ENCODE measurements at places on chromosomes 11 and 22. TPM values are rescaled to one million over a fixed set of nuclear protein-coding genes. Genes with fewer than 3 reads are reported as not detected.

Gene SLC5A1
- total RNA-seq = not detected

Gene SMIM35
- 0.28 TPM for total RNA-seq

Gene XKR3
- not detected for total RNA-seq

Gene NFAM1
- total RNA-seq = 0.05 TPM

Gene OR9Q1
- total RNA-seq = not detected

Gene EMID1
- not detected for total RNA-seq

GRCh38 chr11:9697766-9698165 lies 33.9 kb downstream of the SWAP70 start:
- H3K27me3 ChIP-seq = no peaks in the 10 kb centered on the region
- H3K27ac ChIP-seq = no peak overlapping the region
- H3K4me3 ChIP-seq = no peak overlapping the region
- DNase-seq = no peak

DNA sequence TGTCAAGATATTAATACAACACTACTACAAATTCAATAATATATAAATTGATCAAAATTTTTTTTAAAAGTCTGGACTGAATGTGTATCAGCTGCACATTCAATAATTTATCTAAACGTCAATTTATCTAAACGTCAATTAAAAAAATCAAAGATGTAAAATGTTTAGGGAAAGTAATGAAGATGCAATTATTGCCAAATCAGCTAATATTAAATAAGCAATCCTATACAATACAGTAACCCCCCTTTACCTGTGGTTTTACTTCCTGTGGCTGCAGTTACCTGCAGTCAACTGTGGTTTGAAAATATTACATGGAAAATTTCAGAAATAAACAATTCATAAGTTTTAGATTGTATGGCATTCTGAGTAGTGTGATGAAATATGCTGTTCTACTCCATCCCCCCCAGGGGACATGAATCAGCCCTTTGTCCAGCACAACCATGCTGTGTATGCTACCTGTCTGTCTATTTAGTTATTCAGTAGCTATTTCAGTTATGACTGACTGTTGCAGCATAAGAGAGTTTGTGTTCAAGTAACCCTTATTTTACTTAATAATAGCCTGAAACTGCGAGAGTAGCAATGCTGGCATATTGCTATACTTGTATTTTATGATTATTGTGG lies 72.2 kb downstream of the CWF19L2 start:
- no peak overlapping the region for H3K27ac ChIP-seq
- H3K4me1 ChIP-seq = peaks cover 6% of the 10 kb centered on the region
- H3K36me3 ChIP-seq = peaks cover 17% of the 10 kb centered on the region
- no peaks in the 10 kb centered on the region for H3K27me3 ChIP-seq

DNA sequence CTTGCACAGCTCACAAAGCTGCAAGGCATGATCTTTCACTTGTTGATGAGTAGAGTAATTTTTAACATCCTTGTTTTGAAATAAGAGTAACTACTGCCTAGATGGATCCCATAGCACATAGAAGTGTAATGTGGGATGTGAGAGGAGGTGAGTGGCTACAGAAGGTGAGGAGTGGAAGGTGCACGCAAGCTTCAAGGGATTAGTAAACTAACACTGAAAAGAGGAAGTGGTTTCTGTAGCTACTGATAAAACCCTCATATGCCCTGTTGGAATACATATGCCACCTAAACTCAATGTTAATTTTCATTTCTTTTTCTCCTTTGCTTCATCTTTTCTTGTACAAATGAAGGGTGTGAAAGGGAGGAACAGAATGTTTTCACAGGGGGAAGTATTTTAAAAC lies 22.0 kb upstream of the CTSC start:
- H3K27me3 ChIP-seq = no peaks in the 10 kb centered on the region
- peaks cover 36% of the 10 kb centered on the region for H3K4me1 ChIP-seq
- H3K4me3 ChIP-seq = peak overlapping the region; percentile 26

DNA sequence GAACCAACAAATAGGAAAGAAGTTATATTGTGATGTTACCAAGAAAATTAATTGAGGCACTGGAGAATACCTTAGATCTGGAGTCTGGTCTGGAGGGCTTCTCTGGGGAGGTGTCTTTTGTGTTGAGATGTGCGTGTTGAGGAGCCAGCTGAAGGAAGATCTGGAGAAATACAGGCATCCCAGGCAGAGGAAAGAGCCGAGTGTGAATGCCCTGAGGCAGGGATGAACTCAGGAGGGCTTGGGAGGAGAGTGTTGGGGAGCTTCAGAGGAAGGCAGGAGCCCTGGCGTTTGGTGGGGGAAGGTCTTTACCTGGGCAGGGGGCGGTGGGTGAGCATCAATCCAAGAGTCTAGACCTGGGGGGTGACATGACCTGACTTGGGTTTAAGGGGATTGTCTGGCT lies 13.1 kb downstream of the SYNGR1 start:
- H3K36me3 ChIP-seq = no peaks in the 10 kb centered on the region
- peaks cover 2% of the 10 kb centered on the region for H3K27me3 ChIP-seq
- DNase-seq = no peak
- H3K4me1 ChIP-seq = no peaks in the 10 kb centered on the region

DNA sequence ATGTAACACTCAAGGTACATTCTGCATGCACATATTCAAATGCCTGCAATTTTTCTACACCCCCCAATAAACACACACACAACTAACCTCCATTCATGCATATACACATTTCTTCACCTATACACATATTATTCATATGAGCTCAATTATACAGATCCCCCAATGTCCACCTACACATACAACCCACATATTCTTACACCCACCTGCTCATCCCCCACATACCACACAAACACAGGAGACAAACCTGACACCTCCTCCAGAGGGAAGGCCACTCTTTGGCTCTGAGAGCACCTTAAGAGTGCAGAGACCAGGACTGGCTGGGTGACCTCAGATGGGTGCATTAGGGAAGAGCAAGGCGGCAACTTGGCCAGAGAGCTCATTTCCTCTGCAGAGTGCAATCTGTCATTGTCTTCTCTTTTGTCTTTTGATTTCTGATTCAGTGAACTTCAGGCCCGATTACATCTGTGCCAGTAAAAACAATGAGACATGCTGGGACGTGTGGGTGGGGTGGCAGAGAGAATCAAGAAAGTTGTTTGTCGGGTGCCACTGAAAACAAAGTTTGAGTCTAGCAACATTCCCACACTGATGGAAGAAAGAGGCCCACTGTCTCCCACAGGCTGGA lies 208.4 kb downstream of the NXPE2 start:
- no peak overlapping the region for H3K27ac ChIP-seq
- no peak overlapping the region for H3K4me3 ChIP-seq
- H3K36me3 ChIP-seq = no peaks in the 10 kb centered on the region
- H3K4me1 ChIP-seq = no peaks in the 10 kb centered on the region
- no peaks in the 10 kb centered on the region for H3K27me3 ChIP-seq

GRCh38 chr22:41028841-41029240 lies 63.6 kb upstream of the EP300 start:
- H3K27me3 ChIP-seq = peaks cover 6% of the 10 kb centered on the region
- H3K27ac ChIP-seq = no peak overlapping the region
- no peak overlapping the region for H3K4me3 ChIP-seq
- no peaks in the 10 kb centered on the region for H3K36me3 ChIP-seq
- DNase-seq = no peak
- no peaks in the 10 kb centered on the region for H3K4me1 ChIP-seq

GRCh38 chr11:17972987-17973386 lies 39.9 kb downstream of the SERGEF start:
- no peak for DNase-seq
- peaks cover 23% of the 10 kb centered on the region for H3K36me3 ChIP-seq
- no peaks in the 10 kb centered on the region for H3K4me1 ChIP-seq
- no peaks in the 10 kb centered on the region for H3K27me3 ChIP-seq
- no peak overlapping the region for H3K4me3 ChIP-seq

GRCh38 chr11:133947321-133947756 lies 9.4 kb downstream of the IGSF9B start:
- peak overlapping the region; percentile 88 for H3K4me3 ChIP-seq
- H3K27me3 ChIP-seq = no peaks in the 10 kb centered on the region
- H3K27ac ChIP-seq = peak overlapping the region; percentile 97
- peaks cover 25% of the 10 kb centered on the region for H3K36me3 ChIP-seq
- peaks cover 75% of the 10 kb centered on the region for H3K4me1 ChIP-seq
- peak; percentile 92 for DNase-seq
